ENCODE measurements at places on chromosomes 6 and 20. TPM values are rescaled to one million over a fixed set of nuclear protein-coding genes. Genes with fewer than 3 reads are reported as not detected.

PRR18 gene
- not detected for total RNA-seq

POPDC3 gene
- not detected for total RNA-seq

PPT2 gene
- 13.9 TPM for total RNA-seq

TMEM170B gene
- total RNA-seq = 0.70 TPM

HLA-DMB gene
- total RNA-seq = 22.7 TPM

LGSN gene
- total RNA-seq = 0.09 TPM

PBOV1 gene
- total RNA-seq = not detected

- H3K4me1 ChIP-seq = peaks cover 16% of the 10 kb centered on the region
- no peak overlapping the region for H3K4me3 ChIP-seq
- H3K27me3 ChIP-seq = no peaks in the 10 kb centered on the region
- no peak overlapping the region for H3K27ac ChIP-seq
- DNase-seq = no peak
Measured at GRCh38 chr6:157388924-157389323, 7.9 kb downstream of the ZDHHC14 start.

GRCh38 chr20:64080813-64081623 is 1.1 kb downstream of the OPRL1 start:
- H3K27me3 ChIP-seq = peaks cover 26% of the 10 kb centered on the region
- H3K36me3 ChIP-seq = peaks cover 10% of the 10 kb centered on the region
- H3K4me1 ChIP-seq = peaks cover 31% of the 10 kb centered on the region
- peak overlapping the region; percentile 67 for H3K4me3 ChIP-seq
- peak overlapping the region; percentile 62 for H3K27ac ChIP-seq
- no peak for DNase-seq

DNA sequence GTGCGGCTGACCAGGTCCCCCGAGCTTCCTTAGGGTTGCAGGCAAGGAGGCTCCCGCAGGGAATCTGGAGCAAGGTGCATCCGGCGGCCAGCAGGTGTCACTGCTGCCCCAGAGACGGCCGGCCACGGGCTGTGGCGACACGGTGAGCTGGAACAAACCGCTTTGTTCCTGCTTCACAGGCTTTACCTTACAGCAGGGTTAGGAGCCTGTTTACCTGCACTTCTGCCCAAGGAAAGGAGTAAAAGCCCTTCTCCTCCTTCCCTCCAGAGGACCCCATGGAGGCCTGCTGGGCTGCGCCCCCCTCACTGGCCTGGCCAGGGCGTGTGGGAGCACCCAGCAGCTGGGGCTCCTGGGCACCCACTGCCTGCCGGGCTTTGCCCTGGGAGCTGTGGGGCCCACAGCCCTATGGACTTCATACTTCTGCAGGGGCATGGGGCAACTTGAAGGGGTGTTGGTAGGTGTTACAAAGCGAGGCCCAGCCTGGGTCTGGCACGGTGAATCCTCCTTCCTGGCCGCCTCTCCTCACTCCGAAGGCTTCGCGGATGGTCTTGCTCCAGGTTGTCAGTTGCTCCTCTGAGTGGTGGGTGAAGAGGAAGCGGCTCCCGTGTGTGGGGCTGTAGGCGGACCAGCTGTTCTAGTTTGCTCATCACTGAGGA is 88.4 kb downstream of the CDC5L start:
- no peak overlapping the region for H3K27ac ChIP-seq
- no peaks in the 10 kb centered on the region for H3K36me3 ChIP-seq
- H3K4me1 ChIP-seq = peaks cover 7% of the 10 kb centered on the region
- peaks cover 17% of the 10 kb centered on the region for H3K27me3 ChIP-seq
- no peak overlapping the region for H3K4me3 ChIP-seq
- peak; percentile 77 for DNase-seq

DNA sequence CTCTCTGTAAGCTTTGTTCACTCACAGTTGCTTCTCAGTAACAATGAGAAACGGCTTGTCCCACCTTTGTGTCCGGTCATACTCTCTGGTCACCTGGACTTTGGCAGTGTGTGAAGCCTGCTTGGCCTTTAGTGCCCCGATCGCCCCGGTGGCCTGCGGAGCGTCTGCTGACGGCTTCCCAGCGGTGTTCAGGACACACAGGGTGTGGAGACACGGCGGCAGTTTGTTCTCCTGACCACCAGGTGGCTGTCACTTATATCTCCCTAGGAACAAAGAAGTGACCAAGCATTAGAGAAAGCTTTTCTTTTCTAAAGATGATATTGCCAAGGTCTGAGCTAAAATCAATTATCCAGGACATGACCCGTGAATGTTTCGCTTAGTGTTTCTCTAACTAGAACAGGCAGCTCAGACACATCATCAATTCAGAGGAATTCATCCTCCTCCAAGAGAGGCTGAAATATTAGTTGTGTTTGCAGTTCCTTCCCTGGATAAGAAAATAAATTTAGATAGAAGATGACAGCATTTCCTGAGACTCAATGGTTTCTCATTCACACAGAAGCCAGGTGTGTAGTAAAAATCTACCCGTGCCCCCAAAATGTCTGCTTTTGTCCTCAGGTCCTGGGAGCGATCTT is 167.4 kb upstream of the THBS2 start:
- no peaks in the 10 kb centered on the region for H3K27me3 ChIP-seq
- no peaks in the 10 kb centered on the region for H3K36me3 ChIP-seq
- no peaks in the 10 kb centered on the region for H3K4me1 ChIP-seq
- H3K4me3 ChIP-seq = no peak overlapping the region

DNA sequence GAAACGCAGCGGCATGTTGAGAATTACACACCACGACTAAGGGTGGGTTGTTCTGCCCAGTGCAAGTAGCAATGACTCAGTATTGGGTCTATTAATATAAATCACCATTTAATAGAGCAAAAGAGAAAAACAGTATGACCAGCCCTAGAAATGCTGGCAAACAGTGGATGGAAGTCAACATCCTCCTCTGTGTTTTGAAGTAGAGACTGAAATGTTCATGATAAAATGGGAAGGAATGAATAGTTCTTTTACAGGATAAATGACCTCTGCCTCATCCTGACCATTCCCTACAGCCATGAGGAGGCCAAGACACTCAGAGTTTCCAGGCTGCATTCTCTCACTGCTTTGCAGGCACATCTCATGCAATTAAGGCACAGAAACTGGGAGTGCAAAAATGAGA is 111.8 kb downstream of the PSMB1 start:
- DNase-seq = no peak
- H3K4me3 ChIP-seq = no peak overlapping the region
- no peaks in the 10 kb centered on the region for H3K4me1 ChIP-seq
- no peak overlapping the region for H3K27ac ChIP-seq
- H3K36me3 ChIP-seq = peaks cover 1% of the 10 kb centered on the region
- H3K27me3 ChIP-seq = peaks cover 9% of the 10 kb centered on the region
